ENCODE measurements at places on chromosomes 11 and 22.

- DNase-seq: no peak
These were observed 4.7 kb downstream of the PYGM start for GRCh38 chr11:64754919-64755662.

GRCh38 chr22:25638638-25639037, 74.2 kb downstream of the GRK3 start:
- DNase-seq: no peak

DNA sequence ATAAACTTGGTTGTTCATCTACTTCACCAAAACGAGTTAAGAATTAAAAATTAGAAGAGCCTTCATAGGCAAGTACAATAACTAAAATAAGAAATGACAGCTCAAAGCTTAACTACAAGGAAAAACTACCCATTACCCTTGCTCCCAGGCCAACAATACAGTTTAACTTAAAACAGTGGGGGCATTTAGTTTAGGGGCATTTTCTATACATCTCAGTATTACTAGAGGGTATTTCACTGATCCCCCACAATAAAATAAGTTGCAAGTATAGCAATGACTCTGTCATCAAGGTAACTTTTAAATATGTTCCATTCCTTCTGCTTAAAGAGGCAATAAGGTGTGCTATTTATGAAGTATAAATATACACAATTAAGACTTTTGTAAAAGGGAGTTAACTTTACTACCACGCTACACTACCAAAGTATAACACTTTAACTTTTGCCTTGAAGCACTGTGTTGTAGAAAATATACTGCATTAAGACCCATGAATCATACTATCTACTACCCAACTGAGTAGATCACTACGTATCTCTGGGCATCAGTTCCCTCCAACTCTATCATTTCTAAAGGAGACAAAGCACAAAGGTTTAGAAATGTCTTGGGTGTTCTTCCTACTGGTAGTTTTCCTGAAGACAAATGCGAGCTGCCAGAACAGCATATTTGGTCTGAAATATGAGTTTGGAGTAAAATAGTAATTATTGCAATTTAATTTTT, 29.8 kb downstream of the CHORDC1 start:
- no peak for DNase-seq

GRCh38 chr11:1889941-1890855, 1.5 kb downstream of the PRR33 start:
- DNase-seq: no peak

GRCh38 chr11:3225159-3225758, 6.6 kb upstream of the MRGPRG start:
- DNase-seq: no peak

DNA sequence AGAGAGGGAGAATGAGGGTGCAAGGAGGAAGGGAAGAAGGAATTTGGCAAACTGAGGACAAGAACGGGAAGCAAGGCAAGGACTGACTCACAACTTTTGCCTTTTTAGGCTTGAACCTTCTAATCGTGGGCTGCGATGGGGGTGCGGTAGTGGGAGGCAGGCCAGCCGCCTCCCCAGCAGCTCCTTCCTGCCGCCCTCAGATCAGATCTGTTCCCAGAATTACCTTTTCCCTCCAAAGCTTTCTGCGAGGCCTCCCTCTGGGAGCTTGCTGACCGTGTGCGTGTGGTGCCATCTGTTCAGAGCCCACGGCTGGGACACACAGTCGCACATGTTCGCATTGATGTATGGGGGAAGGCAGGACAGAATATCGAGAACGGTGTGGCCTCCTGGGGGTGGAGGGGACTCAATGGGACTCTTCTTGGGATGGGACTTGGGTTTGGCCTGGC, 86.9 kb upstream of the PARVA start:
- no peak for DNase-seq

DNA sequence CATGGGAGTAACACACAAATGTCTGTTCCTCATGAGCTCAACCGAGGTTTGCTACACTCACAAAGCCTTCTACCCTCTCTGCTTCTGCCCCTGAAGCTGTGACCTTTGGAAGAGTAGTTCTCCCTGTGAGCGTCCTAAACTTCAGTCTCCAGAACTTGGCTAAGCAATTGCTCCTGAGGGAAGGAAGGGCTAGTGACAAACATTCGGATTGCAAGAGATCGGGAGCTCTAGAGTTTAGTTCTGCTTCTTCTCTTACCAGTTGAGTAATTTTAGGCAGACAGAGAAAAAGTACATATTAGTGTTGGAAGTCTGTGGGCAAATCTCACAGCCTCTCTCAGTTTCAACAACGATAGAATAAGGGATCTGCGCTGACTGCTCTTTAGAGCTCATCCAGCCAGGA, 27.3 kb upstream of the ELF5 start:
- peak; percentile 2 for DNase-seq

DNA sequence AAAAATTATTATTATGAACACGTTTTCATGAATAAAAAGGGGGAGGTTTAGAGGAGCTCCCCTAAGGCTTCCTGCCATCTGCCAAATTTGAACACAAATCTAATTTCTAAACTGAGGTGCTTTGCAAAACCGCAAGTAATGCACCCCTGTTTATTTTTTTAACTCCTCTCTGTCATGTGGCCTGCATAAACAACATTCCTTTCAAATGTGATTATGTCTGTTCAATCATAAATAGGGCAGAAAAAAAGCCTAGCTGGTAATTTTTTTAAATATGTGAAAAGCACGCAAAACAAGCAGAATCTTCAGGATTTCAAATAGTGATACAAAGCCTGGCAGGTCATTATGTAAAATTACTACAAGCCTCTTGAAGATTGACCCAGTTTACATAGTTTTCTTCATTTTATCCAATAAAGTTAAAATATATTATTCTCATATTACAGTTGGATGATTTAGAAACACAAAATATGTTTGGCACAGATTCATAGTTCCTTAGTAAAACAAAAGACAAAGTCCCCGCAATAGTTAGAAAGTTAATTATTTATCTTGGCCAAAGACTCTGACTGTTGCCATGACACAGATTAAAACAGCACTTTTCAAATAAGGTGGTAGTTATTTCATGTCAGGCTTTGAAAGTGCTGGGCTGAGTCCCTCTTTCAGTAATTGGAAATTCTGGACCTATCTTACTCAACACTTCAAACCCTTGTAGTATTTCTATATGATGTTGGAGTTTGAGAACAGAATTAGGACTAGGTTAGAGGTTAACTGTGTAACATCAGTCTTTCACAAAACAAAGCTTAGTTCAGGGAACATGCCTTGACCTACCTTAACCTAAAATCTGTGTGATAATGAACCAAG, 200.3 kb upstream of the MPPED2 start:
- no peak for DNase-seq

DNA sequence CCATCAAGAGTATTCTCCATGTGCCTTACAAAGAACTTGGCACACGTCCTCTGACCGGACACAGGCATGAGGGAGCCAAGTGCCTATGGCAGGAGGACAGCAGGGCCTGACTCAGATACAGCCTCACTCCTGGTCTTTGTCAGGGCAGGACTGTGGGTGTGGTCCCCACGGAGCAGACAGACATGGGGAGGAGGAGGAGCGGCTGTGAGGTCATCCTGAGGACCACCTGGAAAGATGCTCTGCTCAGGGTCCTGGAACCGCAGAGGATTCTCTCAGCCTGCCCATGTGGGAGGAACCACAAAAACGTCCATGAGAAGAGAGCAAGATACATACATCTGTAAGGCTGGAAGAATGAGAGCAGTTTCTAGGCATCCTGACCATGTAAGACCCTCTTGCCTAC, 576.3 kb downstream of the BRD1 start:
- no peak for DNase-seq

GRCh38 chr22:27110665-27111451, 453.5 kb downstream of the MIAT start:
- no peak for DNase-seq

DNA sequence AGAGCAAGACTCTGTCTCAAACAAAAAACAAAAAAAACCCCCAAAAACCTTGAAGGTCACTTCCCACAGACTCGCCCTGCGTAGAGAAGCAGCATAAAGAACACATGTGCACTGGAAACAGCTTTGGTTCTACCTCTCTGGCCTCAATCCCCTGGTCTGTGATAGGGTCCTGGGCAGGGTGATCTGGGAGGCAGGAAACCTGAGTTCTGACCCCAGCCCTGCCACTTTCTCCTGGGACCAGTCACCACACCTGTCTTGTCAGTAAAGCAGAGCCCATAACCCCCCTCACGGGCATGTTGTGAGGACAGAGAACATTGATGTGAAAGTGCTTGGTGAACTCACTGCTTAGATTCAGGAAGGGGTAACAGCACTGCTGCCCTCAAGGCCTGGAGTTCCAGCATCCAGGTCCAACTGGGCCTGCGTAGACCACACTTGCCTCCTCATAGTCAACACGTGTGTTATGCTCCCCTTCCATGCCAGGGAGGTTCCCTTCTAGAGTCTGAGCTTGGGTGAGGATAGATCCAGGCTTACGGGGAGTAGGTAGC, 11.4 kb downstream of the UCP2 start:
- no peak for DNase-seq

DNA sequence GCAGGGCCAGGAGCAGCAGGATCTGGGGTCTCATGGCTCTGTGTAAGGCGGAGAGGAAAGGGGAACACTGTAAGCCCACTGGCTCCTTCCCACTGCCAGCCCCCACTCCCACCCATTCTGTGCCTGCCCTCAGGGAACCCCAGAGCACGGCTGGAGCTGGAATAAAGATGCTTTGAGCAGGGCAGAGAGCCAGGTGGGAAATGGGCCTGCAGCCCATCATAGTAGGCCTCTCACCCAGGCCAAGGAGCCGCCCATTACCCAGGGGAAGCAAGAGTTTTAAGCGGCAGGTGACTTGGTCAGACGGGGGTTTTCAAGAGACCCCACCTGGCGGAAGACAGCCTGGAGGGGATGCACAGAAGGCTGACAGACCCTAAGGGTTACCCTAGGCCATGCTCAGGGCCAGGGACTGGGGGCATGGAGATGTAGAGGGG, 4.6 kb downstream of the LRRC32 start:
- DNase-seq: no peak

DNA sequence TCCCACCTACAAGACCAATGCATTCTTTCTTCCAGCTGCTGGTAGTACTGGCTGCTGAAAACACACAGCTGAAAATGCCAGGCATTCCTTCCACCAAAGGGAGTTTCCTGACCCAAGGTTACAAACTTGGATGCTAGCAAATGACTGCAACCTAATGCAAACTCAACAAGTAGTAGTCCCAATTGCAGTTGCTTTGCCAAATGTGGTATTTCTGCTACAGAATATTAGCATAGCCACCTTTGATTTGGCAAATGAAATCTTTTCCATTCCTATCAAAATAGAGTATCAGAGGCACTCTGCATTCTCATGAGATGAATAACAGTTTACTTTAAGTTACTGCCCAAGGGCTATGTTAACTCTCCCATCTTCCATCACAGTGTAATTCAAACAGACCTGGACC, 172.0 kb upstream of the ARHGAP42 start:
- DNase-seq: no peak

DNA sequence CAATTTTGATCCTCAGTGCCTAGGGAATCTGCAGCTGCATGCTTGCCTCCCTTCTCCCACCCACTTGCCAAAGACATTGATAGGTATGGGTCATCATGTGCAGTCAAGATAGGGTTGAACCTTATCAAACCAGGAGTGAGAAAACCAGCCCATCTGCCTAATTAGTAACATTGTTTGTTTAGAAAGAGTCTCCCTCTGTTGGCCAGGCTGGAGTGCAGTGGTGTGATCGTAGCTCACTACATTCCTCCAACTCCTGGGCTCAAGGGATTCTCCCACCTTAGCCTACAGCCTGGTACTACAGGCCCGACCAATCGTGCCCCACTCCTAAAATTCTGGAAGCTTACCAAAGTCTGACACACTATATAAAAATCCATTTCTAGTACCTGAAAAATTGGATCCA, 4.6 kb downstream of the C11orf71 start:
- no peak for DNase-seq

DNA sequence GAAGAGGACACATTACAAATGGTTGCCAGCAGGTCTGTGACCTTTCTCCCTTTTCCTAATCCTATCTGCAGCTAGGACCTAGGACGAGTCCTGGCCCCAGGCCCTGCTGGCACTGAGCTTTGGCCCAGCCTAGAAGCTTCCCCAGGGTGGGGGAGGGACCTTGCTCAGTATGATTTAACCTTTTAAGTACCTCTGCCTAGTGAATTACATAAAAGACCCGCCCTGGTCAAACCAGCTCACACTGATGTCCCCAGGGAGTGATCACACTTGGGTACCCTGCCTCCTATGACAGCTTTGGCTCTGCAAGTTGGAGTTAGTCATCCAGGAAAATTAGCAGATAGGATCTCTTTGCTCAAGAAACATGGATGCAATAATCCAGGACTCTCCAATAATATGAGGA, 21.9 kb downstream of the ASCC2 start:
- no peak for DNase-seq

- DNase-seq: no peak
These were observed 113.5 kb downstream of the SLC1A2 start for GRCh38 chr11:35305670-35306382.

GRCh38 chr11:128214263-128214662, 373.1 kb downstream of the ETS1 start:
- DNase-seq: no peak
